Nephron progenitor cell (in vitro differentiated cells): ENCODE measurements at places on chromosomes 16 and 17.

GRCh38 chr16:3348547-3349167 lies 7.0 kb upstream of the OR2C1 start:
- no peak for DNase-seq

GRCh38 chr17:206941-207560 lies 25.6 kb upstream of the DOC2B start:
- DNase-seq, result no peak

GRCh38 chr17:50213026-50214022 lies 11.9 kb upstream of the COL1A1 start:
- no peak for DNase-seq

GRCh38 chr17:31582151-31582907 lies 190.9 kb downstream of the RAB11FIP4 start:
- DNase-seq, result no peak

DNA sequence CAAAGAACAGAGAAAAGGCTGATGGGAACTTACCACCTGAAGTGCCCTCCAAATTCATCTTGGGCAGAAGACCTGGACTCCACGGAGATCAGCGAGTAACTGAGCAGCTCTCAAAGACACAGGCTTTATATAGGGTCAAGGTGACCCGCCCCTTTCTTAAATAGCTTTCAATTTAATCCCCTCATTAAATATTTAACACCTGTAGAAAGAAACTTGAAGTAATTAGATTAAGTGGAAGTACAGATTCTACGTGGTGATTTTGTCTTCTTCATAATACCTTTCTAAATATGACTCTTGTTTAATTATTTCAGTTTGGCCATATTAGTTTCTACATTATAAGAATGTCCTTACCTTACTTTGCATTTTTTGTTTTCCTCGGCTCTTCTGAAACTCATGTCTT lies at the start of gene DUXB:
Gene DUXB (minus strand): TSS at position 101 of the 400 bp plus-strand sequence. CDS start 43 bp downstream, at position 58.
- DNase-seq, result no peak

GRCh38 chr16:21194771-21195301 lies 16.5 kb downstream of the ZP2 start:
- DNase-seq, result no peak
